Glutamatergic neuron (in vitro differentiated cells): ENCODE measurements at places on chromosomes 5 and 9. TPM values are rescaled to one million over a fixed set of nuclear protein-coding genes. Genes with fewer than 3 reads are reported as not detected.

PCDHGA5 gene
- total RNA-seq, result 4.6 TPM

DNA sequence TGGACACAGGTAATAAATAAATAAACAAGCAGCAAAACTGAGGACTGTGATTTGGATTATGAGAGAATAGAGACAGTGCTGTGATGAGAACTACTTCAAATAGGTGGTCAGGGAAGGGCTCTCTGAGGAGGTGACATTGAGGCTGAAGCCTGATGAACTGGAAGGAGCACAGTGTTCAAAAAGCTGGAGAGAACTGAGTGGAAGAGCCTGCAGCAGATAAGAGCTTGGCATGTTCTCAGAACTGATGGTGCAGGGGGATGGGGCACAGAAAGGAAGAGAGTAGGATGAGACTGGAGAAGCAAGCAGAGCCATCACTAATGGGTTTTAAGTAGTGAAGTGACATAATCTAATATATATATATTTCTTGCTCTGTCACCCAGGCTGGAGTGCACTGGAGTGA lies 11.2 kb upstream of the TPM2 start:
- H3K36me3 ChIP-seq, result no peaks in the 10 kb centered on the region
- H3K4me3 ChIP-seq, result no peak overlapping the region
- no peak overlapping the region for H3K27ac ChIP-seq
- no peaks in the 10 kb centered on the region for H3K4me1 ChIP-seq
- no peak for DNase-seq

DNA sequence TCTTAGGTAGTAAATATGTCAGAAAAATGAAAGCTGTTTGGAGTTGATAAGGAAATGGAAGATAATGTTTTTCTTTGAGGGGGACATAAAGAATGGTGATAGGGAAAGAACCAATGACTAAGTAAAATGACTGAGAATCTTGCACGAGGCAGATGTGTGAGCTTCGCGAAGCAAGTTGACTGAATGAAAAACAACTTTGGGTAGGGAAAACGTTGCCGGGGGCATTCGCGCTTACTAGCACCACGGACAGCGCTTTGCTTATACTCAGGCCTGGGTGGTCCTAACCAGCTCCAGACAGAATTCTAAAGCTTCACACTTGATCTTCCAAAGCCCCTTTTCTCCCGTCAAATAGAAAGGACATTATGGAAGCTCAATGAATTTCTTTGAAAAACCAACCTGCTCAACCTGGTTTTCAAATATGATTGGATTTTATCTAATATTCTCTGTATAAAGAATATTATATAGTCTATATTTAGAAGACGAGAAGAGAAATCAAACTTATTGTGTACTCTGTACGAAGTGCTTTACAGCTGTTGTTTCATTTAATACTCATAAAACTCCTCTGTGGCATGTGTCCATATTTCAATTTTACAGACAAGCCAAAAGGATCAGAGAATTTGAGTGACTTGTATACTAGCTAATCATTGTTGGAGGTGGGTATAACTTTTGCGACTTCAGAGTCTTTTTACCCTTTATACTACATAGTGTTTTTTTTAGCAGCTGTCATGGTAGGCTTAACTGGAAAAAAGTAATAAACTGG lies 1.9 kb upstream of the CDKN2B start:
- H3K4me1 ChIP-seq, result no peaks in the 10 kb centered on the region
- H3K27me3 ChIP-seq, result peaks cover 11% of the 10 kb centered on the region
- H3K36me3 ChIP-seq, result no peaks in the 10 kb centered on the region
- no peak for DNase-seq
- H3K4me3 ChIP-seq, result peak overlapping the region; percentile 9

DNA sequence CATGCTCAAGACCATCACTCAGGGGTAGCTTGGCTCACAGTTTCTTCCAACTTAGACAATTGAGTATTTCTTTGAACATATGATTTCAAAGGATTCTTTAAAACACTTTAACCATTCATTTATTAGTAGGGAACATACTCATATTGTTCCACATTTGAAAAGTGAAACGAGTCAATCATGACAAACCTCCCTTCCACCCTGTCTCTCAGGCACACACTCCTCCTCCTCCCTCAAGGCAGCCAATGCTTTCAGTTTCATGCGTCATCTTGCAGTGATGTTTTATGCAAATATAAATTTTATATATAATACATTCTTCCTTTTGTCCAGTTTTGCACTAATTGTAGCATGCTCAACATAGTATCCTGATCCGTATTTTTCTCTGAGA lies 126.0 kb upstream of the BOD1 start:
- peaks cover 4% of the 10 kb centered on the region for H3K27me3 ChIP-seq
- no peaks in the 10 kb centered on the region for H3K36me3 ChIP-seq
- no peak overlapping the region for H3K27ac ChIP-seq

- no peak for DNase-seq
- no peak overlapping the region for H3K4me3 ChIP-seq
- H3K27ac ChIP-seq, result no peak overlapping the region
- no peaks in the 10 kb centered on the region for H3K27me3 ChIP-seq
Measured at GRCh38 chr5:126395198-126395597, 28.0 kb upstream of the GRAMD2B start.
